Motor neuron (in vitro differentiated cells): ENCODE measurements at places on chromosomes 2 and 18.

GRCh38 chr2:18265614-18266586, 294.6 kb downstream of the RDH14 start:
- ATAC-seq: no peak

- no peak for ATAC-seq
Observed at GRCh38 chr2:38591152-38591551, 11.6 kb downstream of the HNRNPLL start.

GRCh38 chr2:21656330-21657075, 532.7 kb downstream of the TDRD15 start:
- ATAC-seq: peak; percentile 38

DNA sequence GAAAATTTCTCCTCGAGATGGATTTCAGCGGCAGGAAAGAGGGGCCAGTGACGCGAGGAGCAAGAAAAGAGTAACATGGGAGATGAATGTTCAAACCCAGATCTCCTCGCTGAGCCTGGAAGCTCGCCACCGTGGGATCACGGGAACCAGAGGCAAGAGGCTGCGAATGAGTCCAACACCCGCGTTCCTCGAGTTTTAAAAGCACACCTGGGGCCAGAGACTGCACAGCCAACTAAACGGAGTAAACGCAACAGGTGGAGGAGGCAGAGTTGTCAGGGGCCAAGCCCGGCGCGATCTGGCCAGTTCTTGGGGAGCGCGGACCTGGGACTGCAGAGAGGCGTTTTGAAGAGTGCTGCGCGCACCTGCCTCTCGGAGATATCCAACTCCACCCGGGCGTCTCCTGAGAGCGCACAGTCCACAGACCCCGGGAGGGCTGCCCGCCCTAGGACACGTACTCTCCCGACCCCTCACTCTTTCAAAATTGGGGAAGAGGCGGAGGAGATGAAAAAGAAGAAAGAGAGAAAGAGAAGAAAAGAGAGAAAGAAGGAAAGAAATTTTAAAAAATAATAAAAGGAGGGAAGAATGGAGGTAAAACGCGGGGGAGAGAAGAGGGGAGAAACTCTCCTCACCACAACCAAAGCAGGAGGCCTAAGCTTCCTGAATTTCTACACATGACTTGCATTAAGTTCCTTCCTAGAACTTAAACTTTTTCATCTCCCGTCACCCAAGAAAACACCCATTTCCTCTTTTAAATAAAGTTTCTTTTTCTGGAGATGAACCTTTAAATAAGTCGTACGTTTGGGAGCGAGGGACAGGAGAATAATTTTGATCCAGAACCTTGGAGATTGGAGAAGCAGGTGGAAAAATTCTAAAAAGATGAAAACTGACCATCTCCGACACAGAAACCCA, 5.3 kb upstream of the PAX3 start:
- ATAC-seq: no peak

DNA sequence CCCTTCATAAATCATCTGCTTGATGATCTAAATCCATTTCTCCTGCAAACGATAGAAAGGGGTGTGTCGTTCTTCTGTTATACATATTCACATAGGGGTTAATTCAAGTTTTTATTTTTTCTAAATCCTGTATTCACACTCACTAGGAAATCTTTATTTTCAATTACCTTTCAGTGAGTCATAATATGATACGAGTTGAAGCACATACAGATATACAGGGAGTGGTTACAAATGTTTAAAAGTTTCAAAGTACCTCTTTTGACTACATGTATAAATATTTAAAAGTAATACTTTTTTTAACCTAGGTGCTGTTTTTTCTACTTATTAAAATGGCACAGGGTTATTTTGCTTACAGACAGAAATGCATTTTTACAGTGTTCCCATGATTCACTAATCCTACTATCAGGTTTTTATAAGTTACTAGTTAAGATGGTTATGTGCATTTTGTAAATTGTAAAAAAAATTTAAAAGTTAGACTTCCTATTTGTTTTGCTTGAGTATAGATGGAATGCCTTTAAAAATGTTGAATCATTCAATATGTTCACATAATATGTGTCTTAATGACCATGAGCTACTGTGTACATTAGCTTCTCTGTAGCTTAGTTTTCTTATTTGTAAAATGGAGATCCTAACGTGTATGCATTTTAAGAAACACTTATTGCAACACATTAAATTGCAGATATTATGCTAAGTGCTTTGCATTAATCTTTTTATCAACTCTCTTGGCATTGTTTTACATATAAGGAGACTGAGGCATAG, 1378.1 kb downstream of the DSC3 start:
- peak; percentile 79 for ATAC-seq

GRCh38 chr2:127807678-127808353, 3.2 kb downstream of the WDR33 start:
- no peak for ATAC-seq

DNA sequence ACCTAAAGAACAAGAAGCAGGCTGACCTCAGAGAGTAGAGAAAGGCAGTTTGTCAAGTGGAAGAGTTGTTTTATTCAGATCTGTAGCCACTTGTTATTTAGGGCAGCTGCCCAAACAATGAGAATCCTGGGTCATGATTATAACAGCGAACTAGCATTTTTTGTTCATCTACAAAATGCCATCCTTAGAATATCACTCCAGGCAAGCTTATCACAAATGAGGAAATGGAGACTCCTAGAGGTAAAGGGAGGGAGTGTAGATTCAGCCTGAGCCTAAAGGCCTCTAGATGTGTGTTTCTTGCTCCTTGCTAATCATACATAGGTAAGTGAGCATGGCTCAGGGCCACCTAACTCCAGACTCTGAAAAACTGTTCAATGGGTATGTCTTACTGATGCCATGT, 126.1 kb downstream of the HNMT start:
- no peak for ATAC-seq

DNA sequence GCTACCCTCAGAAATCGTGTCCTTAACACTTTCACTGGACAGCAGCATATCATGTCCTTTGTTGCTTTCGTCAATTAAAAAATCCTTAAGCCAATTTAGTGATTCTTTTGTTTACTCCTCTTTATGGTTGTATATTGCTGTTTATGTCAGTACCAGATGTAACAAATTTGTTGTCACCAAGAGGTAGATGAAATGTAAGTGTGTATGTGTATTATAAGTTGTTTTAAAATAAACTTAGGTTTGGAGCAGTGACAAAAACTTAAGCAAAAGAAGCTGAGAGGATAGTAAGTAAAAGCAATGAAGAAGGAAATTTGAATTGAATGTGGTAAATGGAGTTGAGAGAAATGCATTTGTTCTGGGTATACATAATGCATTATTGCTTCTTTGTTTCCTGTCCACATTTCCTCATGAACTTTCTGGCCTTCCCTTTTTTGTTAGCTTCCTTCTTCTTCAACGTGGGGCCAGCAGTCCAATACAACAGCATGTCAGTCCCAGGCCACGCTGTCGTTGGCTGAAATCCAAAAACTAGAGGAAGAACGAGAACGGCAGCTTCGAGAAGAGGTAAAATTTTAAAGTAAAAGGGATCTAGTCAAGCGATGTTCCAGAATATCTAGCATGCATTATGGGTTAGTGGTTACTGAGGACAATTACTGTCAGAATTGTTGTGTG, 30.5 kb upstream of the SNORC start:
- no peak for ATAC-seq

DNA sequence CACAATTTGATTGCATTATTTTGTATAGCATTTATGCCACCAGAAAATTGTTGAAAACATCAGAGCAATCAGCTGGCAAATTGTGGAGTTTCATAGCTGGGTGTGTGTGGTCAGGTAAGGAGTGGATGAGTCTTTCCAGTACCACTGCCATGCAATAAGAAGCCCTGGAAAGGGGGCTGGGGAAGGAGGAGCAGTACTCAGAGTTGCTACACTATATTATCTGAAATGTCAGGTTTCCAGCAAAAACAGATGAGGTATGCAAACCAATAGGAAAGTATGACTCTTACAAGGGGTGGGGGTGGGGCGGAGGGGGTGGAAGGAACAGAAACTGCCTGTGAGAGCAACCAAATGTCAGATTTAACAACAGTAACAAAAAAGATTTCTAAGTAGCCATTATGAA, 112.2 kb downstream of the SOS1 start:
- no peak for ATAC-seq

DNA sequence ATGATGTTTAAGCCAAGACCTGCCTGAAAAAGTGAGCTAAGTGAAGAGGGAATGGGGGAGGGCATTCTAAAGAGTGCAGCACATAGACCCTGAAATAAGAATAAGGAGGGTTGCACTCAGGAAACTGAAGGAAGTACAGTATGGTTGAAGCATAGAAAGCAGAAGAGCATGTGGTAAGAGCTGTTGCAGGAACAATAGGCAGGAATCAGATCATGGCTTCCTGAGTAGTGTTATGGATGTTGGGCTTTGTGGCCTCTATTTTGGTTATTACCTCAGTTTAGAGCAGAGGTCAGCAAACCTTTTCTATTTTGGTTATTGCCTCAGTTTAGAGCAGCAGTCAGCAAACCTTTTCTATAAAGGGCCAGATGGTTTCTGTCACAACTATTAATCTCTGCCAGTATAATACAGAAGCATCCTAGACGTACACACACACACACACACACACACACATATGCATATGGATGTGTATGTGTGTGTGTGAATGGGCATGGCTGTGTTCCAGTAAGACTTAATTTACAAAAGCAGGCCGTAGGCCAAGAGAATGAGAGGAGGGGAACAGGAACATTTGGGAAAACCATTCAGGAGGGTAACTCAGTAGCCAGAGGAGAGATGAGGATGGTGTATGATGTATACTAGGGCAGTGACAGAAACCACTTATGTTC, 91.1 kb upstream of the MYO3B start:
- no peak for ATAC-seq

DNA sequence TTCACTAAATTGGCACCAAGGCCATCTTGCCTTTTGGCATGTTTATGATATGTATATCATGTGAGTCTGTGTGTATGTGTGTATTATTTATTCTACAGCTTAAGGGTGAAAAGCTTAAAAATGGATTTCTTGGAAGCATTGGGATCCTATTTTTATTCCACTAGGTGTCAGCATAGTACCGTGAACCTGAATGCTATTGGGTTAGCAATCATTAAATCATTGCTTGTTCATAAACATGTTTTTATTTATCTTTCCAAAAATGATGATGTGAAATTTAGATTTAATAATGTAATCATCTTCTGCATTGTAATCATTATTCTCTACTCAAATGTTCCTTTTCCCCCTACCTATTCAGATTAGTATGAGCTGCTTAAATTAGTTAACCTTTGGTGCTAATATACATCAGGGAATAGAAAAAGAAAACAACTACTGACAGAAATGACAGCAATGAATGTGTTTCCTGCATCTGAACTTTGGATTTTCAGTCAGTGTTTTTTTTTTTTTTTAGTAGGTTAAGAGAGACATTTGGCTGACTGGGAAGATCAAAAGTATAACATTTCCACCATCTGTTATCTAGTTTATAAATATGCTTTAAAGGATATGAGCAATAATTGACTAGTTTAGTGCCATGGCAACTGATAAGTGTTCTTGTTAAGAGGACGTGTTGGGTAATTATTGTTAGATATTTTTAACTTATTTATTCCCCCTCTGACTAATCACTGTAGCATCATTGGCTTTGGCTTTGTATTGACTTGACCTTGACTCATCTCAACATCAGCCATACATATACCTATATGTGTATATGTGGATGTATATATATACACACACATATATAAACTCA, 14.1 kb upstream of the ZSWIM2 start:
- no peak for ATAC-seq

- no peak for ATAC-seq
Observed at GRCh38 chr2:10362096-10362897, 59.6 kb downstream of the HPCAL1 start.

- ATAC-seq: no peak
Observed at GRCh38 chr2:75870651-75871137, 160.0 kb upstream of the GCFC2 start.

GRCh38 chr2:231246171-231246842, 47.9 kb downstream of the ARMC9 start:
- ATAC-seq: no peak

GRCh38 chr2:28507796-28508764, 12.2 kb downstream of the PLB1 start:
- ATAC-seq: peak; percentile 80

DNA sequence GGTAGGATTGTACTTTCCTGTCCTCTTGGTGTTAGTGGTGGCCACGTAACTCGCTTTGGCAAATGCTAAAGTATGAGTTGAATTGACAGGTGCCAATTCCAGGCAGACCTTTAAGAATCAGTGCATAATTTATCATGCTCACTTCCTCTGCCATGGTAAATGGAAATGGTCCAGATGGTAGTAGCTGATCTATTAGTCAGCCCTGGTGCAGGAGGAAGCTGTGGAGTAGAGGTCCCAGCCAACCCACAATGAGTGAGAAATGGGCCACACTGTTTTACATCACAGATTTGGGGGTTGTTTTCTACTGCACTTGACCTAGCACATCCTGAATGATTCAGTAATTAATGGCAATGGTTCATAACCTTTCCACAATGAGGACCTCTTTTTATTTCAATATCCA, 104.4 kb downstream of the RGPD3 start:
- ATAC-seq: no peak

- ATAC-seq: no peak
Observed at GRCh38 chr2:12416600-12416999, 300.1 kb upstream of the TRIB2 start.

GRCh38 chr2:42245396-42245795, 76.2 kb downstream of the EML4 start:
- ATAC-seq: no peak

DNA sequence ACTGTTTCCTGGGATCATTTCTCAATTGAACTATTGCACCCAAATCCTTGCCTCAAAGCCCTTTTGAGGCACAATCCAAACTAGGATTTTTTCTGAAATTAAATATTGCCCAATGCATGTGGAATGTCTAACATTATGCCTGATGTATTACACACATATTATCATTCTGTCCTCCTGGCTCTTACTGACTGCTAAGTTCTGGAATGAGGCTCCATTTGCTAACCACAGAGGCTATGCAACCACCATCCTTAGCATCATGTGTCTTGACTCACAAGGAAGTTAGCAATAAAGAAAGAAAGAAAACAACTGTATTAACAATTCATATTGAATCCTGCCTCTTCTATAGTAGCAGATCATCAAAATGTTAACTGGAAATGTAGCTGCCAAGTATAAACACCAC, 1142.7 kb downstream of the CNTNAP5 start:
- no peak for ATAC-seq

DNA sequence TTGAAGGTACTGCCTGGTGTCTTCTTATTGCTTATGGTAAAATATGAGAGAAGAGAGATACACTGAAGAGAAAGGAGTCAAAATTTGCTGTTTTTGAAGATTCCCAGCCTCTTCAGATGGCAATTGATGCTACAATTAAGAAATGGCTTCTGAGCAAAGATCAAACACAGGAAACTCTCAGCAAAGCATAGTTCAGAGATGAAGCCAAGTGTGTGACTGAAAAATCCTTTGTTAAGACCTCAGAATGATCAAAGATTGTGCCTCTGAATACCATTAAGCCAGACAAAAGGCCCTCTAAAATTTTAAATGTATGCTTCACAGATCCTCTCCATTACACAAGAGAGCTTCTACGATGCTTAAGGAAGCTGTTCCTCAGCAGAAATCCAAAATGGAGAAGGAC, 216.3 kb downstream of the UXS1 start:
- no peak for ATAC-seq

- ATAC-seq: no peak
Observed at GRCh38 chr18:3654442-3655253, 204.7 kb downstream of the TGIF1 start.
